Nasal cavity respiratory epithelium epithelial cell of viscerocranial mucosa (primary cell): ENCODE measurements at places on chromosomes 5 and 9. TPM values are rescaled to one million over a fixed set of nuclear protein-coding genes. Genes with fewer than 3 reads are reported as not detected.

IFNK gene
- not detected in 2 replicates for total RNA-seq

ALDH7A1 gene
- total RNA-seq: 44.1 and 69.8 TPM in 2 replicates

PCDHGA3 gene
- total RNA-seq: under 0.01 and 0.36 TPM in 2 replicates

KYAT1 gene
- total RNA-seq: 8.2 and 9.1 TPM in 2 replicates

SLC25A48 gene
- not detected in 2 replicates for total RNA-seq

SMIM33 gene
- total RNA-seq: not detected in 2 replicates

C9orf78 gene
- total RNA-seq: 54.5 and 73.5 TPM in 2 replicates

MAMDC2 gene
- total RNA-seq: 0.68 and 6.8 TPM in 2 replicates

ENTREP1 gene
- total RNA-seq: 0.68 and 1.4 TPM in 2 replicates

KLHL3 gene
- total RNA-seq: 1.7 and 2.9 TPM in 2 replicates

CCDC180 gene
- total RNA-seq: under 0.01 TPM in 2 replicates

FAM221B gene
- not detected in 2 replicates for total RNA-seq

S1PR3 gene
- under 0.01 and 1.2 TPM in 2 replicates for total RNA-seq

SLC36A3 gene
- not detected in 2 replicates for total RNA-seq

ACSL6 gene
- total RNA-seq: under 0.01 and 0.14 TPM in 2 replicates

ARID3C gene
- total RNA-seq: 0.34 and 0.50 TPM in 2 replicates

MEIKIN gene
- not detected in 2 replicates for total RNA-seq
